ENCODE measurements at places on chromosomes 13 and 19.

DNA sequence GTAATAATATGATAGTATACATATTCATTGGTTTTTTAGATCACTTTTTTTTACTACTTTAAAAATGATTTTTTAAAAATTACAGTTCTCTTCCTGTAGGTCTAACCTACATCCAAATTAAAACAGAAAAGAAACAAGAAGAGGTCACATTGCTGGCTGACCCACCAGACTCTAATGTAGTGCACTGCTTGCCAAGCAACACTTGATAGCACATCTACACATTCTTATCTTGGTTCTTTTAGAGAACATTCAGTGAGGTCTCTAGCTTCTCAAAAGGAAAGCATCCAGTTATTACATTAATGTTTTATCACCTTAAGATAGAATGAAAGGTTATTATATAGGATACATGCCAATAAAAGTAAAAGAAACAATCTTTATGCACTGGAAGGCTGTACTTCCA lies 35.6 kb downstream of the NDFIP2 start:
- DNase-seq = no peak

DNA sequence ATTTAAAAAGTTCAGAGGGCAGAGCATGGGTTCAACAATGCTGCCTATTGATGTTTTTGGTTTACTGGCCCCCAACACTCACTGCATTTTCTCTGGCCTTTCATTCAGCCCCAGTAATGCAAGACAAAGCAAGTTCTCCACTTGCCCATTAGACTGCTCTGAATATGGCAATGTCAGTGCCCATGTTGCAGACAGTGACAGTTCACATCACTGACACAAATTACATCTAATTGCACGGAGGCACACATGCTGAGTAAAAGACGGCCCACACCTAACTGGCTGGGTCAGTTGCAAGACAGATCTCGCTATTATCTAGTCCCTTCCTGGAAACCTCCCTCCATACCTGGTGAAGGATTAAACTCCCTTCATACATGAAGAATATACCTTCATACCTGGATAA lies 54.0 kb downstream of the ENOX1 start:
- no peak for DNase-seq

GRCh38 chr13:99056381-99057014 lies 78.6 kb upstream of the DOCK9 start:
- no peak for DNase-seq

GRCh38 chr19:43723588-43723987 lies 7.7 kb downstream of the IRGC start:
- no peak for DNase-seq

GRCh38 chr13:38755793-38756192 lies 68.9 kb downstream of the FREM2 start:
- DNase-seq = no peak

- DNase-seq = no peak
Measured at GRCh38 chr13:80633251-80633650, 292.3 kb upstream of the SPRY2 start.

All from mesothelial cell of epicardium (in vitro differentiated cells).